ENCODE measurements at places on chromosomes 3 and 15.

GRCh38 chr3:58574106-58574505, 3.1 kb downstream of the FAM107A start:
- no peak for DNase-seq

DNA sequence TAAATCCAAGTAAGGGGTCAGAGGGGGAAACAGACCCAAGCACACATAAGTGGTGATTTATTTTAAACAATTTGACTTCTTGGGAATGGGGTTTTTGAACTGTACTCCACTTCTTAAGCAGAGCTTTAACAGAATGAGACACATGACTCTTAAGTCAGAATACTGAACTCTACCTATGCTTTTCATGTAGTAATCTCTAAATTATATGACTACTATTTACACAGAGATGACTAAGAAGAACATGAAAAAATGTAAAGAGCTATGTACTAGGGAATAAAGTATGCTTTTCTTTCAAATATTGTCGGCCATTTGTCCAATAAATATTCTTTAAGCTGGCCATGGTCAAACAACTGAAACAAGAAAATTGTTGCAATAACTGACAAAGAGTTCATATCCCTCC, 35.2 kb downstream of the TRANK1 start:
- DNase-seq: no peak

DNA sequence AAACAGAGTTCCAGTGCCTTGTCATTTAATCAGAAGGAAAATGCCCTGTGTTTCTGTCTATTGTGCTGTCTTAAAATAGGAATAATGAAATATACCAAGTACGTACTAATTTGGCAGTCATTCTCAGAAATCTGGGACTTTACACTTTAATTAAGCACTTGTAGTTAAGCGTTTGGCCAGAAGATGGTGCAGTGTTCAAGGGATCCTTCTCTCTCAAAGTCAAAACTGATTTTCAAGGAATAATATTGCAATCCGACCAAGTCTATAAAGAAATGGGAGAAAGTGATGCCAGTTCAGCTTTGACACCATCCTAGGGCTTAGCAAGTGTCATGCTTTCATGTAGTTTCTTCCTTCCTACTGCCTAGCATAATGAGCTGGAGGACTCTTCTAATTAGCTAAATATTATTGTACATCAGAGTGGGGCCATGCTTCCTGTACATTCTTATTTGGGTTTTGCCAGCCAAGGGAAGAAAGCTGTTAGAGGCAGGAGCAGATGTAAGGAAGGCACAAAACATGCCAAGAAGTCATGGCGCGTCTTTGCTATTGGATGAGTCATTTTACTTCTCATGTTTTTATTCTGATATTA, 64.8 kb downstream of the SAMMSON start:
- DNase-seq: peak; percentile 20

DNA sequence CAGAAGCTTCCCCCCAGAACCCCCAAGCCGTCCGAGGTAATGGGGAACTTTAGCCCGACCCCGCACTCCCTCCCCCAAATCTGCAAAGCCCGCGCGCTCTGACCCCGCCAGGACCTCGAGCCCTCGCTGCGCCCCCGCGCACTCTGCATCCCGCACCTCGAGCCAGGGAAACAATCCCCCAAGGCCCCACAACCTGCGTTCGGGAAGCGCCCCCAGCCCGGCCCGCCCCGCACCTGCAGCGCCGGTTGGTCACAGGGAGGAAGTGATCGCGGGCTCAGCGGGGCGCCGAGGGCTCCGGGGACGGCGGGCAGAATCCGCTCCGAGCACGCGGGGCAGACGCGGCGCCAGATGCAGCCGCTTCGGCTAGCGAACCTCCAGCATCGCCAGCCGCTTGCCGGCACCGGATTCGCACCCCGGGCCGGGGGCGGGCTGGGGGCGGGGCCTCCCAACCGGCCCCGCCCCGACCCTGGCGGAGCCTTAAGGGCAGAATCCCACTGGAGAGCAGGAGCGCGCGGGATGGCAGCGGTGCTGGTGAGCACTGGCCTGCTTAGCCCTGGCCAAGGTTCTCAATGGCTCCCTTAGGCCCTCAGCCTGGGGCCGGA, at the start of gene CAMKV:
TSS of gene CAMKV (minus strand) at position 382 of the 602 bp plus-strand sequence. CDS start 7,518 bp downstream, outside the sequence.
- no peak for DNase-seq

DNA sequence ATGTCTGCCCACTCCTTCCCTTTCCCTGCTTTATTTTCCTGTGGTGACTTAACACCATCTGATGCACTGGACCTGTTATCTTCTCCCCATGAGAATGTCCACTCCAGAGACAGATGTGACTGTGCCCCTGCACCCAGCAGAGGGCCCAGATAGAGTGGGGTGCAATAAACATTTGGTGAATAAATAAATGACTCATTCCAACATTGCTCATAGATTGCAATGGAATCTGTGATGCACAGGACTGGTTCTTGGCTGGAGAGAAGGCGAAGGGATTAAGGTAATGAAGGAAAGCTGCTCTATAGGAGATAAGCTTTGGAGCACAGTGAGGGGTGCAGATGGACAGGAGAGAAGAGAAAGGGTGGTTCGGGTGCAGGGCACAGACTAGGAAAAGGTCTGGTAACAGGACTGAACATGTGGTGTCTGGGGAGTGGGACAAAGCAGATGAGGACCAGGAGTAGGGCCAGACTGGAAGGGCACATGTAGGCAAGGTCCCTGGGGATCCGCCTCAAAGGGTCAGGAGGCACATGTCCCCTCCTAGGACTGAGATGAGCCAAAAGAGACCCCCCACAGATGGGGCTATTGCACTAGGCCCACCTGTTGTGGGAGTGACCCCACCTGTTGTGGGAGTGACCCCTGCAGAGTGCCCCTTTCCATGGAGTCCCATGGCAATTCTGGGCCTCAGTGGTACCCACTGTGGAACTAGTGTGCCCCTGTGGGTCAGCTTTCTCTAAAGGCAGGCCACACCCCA, 17.5 kb upstream of the POC1A start:
- DNase-seq: no peak

DNA sequence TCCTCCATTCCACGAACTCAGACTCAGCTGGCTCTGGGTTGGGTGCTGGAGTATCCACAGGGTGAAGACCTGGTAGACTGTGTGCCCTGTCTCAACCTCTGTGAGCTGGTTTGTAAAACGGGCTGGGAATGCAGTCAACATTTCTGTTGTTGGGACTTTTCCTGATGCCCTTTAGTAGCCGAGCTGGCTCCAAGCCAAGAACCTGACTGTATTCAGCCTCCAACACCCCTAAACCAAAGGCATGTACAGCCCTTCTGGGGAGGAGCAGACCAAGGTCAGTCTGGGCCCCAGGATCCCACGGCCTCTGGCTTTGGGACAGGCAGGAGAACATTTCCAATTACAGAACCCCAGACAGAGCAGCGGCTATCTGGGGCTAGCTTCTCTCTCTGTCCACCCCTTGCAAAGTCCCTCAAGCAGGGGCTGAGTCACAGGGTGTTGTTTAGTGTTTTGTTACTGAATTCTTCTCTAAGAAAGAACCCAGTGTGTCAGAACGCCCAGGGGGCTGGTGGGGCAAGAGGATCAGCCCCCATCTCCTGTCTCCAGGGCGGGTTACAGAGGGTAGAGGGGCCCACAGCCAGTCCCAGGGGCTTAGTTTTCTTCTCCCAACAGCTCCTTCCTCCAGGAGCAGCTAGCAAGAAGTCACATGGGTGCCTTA, 56.8 kb upstream of the SLC6A6 start:
- DNase-seq: no peak

DNA sequence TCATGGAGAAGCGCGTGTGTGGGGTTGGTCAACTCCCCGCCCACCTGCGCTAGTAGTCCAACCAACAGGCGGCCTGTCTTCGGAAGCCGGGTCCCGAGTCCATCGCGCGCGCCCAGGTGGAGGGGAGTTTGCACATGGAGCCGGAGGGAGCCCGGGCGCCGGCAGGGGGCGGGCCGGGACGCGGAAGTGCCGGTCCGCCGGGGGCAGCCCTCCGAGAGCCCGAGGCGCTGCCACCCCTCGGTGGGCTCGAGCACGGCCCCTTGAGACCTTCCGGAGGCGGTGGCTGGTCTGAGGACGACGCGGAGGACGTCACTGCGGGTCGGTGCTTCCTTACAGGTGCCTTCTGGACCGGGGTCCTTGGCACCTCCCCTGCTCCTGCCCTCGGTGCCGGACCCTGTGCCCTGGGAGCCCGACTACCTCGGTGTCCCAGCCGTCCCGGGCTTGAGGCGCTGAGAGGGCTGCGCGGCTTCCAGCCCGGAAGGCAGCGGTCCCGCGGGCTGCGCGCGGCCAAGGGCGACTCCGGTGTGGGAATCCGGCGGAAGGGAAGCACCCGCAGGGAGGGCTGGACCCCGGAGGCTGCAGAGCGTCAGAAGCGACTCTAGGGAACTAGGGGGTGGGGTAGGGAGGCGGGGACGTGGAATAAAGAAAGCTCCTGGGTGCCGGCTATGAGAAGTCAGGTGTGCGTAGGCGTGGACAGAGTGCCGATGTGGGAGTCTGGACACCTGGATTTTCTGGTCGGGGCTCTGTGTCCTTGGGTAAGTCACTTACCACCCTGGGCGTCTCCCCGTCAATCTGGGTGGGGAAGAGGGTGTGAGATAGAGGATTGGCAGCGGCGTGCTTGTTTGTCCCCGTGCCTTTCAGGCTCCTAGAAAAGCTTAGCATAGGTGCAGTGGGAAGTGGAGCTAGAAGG, 212.3 kb downstream of the FGF12 start:
- peak; percentile 59 for DNase-seq

DNA sequence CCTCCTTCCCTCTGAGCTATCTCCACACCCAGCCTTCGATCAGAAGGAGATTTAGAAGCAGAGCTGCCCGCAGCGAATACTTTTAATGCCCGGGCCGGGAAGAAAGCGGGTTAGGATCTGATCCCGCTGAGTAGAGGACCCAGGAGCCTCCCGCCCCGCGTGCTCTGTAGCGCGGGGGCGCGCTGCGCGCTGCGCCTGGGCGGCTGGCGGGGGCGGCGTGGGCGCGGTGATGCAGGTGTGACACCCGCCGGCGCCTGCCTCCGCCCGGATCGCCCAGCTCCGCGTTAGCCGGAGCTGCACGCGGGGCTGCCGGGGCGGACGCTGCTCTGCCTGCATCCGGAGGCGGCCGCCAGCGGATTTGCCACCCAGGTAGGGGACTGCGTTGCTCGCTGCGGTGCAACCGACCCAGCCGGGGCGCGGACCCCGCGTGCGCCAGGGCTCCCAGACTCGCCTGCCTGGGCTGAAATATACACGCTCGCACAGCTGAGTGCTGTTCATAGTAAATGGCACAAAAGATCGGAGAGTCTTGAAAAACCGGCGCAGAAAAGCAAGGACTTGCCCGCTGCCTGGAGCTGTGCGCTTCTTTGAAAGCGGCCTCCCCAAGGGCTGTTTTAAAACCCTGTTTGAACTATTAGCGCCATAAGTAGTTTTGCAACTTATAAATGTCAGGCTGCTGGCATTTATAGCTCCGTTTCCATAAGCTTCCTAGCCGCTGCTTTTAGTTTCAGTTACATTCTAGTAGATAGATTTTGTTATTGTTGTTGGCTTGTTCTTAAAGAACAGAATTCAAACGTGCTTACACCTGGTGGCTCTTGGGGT, at the start of gene SV2B:
TSS of gene SV2B (plus strand) at position 263 of the 819 bp plus-strand sequence. CDS start 126,007 bp downstream, outside the sequence.
- DNase-seq: peak; percentile 69

DNA sequence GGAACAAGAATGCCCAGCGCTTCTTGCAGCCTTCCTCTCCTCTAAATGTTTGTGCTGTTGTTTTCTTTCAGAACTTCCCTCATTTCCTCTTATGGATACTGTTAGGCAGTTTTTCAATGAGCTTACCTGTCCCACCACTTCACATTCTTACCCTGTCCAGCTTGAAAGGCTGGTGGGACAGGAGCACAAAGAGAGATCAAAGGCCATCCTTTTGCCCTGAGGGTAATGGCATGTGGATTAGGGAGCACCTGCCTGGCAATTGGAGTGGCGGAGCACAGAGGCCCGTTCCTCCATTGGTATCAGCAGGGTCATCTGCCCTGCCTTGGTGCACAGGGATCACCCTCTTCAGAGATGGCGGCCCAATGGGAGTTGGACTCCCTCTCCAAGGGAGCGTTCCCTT, 170.1 kb upstream of the UBE3A start:
- DNase-seq: no peak

GRCh38 chr3:16427103-16427965, 86.2 kb downstream of the RFTN1 start:
- no peak for DNase-seq

GRCh38 chr3:131543714-131544113, 40.9 kb upstream of the MRPL3 start:
- no peak for DNase-seq

GRCh38 chr3:66073464-66074141, 34.9 kb upstream of the MAGI1 start:
- no peak for DNase-seq

DNA sequence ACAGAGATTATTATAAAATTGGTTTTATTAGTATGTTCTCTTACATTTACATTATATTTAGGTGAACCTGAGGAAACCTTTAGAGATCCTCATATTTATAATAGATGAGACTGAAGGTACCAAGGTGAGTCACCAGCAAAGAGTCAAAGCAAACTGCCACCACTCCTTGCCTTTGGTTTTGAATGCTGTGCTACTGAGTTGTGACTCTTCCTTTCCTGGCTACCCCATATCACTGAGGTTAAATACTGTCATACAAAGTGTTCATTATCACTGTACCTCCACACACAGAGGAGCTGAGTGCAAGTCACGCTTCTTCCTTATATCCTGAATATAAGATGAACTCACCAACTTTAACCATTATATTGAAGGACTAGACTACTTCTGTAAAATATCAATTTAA, 168.2 kb downstream of the CBLB start:
- no peak for DNase-seq

GRCh38 chr3:13308380-13308801, 111.7 kb downstream of the NUP210 start:
- DNase-seq: no peak

Measured in right kidney (tissue), 9 donors.